ENCODE measurements at places on chromosomes 7 and 10.

DNA sequence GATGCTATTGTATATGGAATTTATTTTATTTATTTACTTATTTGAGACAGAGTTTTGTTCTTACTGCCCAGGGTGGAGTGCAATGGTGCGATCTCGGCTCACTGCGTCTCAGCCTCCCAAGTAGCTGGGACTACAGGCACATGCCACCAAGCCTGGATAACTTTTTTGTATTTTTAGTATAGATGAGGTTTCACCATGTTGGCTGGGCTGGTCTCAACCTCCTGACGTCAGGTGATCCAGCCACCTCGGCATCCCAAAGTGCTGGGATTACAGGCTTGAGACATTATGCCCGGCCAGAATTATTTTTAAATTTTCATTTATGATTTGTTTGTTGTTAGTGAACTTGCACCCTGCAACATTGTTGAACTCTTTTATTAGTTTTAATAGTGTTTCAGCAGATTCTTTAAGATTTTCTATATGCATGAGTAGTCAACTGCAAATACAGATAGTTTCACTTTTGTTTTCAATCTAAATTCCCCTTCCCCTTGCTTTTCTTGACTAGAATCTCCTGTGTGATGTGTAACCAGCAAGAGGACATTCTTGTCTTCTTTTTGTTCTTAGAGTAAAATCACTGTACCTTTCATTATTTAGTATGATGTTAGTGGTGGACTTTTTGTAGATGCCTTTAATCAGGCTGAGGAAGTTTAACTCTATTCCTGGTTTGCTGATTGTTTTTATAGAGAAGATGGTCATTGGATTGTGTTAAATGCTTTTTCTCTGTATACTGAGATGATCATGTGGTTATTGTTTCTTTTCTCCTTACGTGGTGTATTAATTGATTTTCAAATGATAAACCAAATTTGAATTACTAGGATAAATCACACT, 27.8 kb downstream of the ZNF33A start:
- DNase-seq, result no peak

- no peak for DNase-seq
Observed at GRCh38 chr7:43634384-43634783, 51.5 kb downstream of the STK17A start.

GRCh38 chr10:30011396-30011795, 48.0 kb downstream of the JCAD start:
- DNase-seq, result no peak

GRCh38 chr7:130875265-130875741, 141.3 kb upstream of the KLF14 start:
- peak; percentile 50 for DNase-seq

DNA sequence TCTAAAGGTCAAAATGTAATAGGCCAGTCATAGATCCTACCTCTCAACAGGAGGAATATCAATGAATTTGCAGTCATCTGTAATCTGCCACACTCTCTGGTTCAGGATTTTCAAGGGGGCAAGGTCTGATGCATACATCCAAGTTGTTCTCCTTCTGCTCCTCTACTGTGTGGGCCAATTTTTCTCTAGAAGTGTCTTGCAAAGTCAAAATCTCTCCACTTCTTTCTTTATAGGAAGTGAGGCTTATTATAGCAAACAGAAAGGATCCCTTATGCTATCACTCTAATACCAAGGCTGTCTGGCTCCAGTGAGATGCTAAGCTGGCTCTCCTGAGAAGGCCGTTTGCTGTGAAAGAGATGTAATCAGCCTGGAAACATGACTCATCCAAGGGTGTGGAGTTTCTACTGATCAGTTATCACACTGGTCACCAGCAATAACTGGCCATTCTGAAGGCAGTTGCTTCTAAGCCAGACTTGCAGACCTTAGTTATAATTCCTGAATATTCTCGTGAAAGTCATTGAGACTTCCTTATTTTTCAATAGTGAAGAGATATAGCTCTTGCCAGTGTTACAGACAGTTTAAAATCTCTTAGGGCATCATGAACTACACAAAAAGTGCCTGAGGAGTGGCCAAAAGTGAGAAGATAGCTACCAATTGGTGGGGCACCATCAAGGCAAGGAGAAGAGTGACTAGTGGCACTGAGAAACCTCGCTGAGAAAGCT, 43.2 kb upstream of the LRGUK start:
- DNase-seq, result no peak

DNA sequence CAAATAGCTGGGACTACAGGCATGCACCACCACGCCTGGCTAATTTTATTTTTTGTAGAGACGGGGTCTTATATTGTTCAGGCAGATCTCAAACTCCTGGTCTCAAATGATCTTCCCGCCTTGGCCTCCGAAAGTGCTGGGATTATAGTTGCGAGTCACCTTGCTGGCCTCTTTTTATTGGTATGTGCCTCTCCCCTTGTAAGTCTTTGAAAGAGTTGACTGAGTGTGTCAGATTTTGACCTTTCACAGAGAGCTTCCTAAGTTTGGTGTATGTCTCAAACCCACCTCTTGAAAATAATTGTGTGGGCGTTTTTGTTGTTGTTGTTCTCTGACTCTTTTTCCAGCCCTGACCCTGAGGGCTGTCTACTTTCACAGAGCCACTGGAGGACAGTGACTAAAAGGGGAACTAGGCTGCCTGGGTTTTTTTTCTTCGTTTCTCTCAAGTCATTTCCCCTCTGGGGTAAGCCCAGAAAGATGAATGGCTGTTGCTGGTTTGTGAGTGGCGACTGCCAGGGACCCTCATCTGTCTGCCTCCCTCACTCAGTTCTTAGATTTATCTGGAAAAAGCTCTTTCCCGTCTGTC, 262.8 kb downstream of the ZEB1 start:
- DNase-seq, result no peak

- DNase-seq, result no peak
Observed at GRCh38 chr7:139488810-139489209, 5.3 kb upstream of the KLRG2 start.

DNA sequence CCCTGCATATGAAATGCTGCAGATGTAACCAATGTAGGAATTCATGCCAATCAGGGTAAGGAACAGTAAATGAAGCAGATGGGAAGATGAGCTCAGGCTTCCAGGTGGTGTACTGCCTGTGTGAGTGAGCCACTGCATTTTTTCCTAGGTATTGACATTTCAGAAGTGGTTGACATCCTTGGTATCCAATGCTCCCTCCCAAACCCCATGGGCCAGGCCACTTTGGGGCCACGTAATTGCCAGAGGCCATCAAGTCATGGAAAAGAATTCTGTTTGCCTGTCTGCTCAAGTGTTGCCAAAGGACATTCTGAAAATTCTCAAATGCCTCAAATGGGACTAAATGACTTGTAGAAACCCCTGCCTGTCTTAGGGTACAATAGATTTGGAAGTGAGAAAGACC, 384.6 kb downstream of the GATA3 start:
- no peak for DNase-seq

- DNase-seq, result no peak
Observed at GRCh38 chr7:34575006-34575405, 83.0 kb upstream of the NPSR1 start.

DNA sequence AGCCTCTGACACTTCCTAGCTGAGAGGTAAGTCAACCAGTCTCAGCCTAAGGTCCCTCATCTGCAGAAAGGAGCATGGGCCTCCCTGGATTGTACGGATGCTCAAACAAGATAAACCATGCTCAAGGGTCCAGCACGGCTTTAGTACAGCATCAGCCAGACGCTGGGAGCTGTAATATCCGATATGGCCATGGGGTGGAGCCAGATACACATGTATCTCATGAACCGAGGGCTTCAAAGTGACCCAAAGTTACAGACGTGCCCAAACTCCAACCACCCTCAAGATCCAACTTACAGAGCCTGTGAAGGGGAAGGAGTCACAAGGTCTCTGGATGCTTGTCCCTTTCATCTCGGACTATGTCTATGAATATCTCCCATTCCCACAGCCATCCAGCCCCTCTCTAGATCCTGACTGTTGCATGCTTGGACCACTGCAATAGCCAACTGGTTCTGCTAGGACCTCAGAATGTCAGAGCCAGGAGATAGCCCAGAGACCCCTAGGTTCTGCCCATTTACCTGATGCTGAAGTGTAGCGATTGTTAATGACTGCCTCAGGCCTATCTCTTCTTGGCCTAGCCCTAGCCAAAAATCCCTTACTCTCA, 142.4 kb downstream of the SH3PXD2A start:
- DNase-seq, result peak; percentile 57

- DNase-seq, result no peak
Observed at GRCh38 chr10:85673270-85673669, 693.3 kb downstream of the GRID1 start.

GRCh38 chr7:120337308-120337907, 64.4 kb downstream of the KCND2 start:
- peak; percentile 13 for DNase-seq
